Spleen (tissue), 13 donors: ENCODE measurements at places on chromosomes 12 and 14. TPM values are rescaled to one million over a fixed set of nuclear protein-coding genes. Genes with fewer than 3 reads are reported as not detected.

- DNase-seq, result no peak
These were observed 374.4 kb downstream of the ZFP36L1 start for GRCh38 chr14:68418174-68419118.

GRCh38 chr12:81257947-81258551 lies 180.2 kb downstream of the ACSS3 start:
- DNase-seq, result no peak

HOXC12 gene
- not detected for total RNA-seq

DNA sequence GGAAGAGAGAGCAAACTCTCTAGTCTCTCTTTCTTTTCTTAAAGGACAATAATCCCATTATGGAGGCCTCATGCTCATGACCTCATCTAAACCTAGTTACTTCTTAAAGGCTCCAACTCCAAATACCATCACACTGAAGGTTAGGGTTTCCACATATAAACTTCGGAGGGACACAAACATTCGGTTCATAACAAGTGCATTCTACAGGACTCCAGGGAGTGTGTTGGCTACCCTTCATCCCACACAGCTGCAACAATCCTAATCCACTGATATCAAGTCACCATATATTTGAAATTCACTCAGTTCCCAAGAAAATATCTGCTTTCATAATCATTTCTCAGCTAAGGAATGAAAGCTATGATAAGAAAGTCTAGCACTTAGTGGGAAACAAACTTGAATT lies 265.9 kb upstream of the PLEKHG7 start:
- no peak for DNase-seq

GRCh38 chr14:92292673-92293072 lies 30.3 kb upstream of the SLC24A4 start:
- DNase-seq, result no peak

- no peak for DNase-seq
These were observed 31.5 kb downstream of the RAD9B start for GRCh38 chr12:110533607-110534006.

DNA sequence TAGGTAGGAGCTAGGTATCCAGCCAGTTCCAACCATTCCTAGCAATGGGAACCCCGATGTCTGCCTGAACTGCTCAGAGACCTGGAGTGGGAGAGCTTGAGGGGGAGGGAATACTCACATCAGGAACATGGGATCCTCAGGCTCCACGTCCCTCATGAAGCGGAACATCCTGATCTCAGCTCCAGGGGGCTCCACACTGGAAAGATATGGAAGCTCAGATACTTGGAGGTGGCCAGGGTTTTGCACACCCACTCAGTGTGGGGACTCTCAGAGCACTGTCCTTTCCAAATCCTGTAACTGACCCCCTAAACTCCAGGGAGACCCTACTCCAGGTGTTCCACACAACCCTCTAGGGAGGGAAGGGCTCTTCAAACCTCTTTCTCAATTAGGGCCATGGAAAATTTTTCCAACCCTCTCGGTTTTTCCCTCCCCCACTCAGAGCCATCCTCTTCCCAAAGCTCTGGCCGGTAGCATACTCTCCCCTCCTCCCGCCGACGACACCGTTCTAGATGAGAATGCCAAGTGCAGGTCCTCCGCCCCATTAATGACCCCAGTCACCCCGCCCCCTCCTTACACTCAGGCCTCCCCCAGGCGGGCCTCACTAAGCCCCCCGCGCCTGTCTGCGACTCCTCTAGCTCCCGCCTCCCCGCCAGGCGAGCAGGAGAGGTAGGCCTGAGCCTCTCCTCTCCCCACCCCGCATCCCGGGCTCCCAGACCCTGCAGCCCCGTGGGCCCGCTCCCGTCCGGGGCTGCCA lies 597 bp downstream of the MLF2 start:
- no peak for DNase-seq

EPYC gene
- not detected for total RNA-seq

MYH7 gene
- total RNA-seq, result not detected

DNA sequence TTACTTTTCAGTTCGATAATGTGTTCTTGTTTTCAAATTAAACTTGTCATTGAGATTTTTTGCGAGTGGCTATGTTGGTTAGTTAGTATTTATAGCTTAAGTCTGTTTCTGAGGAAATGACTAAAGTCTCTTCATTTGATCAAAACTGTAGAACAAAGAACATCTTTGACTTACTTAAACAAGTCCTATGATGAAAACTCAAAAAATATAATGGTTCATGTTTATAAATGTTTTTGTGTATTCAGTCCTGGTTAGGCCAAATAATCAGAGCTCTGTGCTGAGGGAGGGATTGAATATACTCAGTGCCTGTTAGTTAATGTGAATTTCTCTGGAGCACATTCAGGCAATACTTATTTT lies 51.7 kb downstream of the PPFIBP1 start:
- no peak for DNase-seq

GPRC5D gene
- total RNA-seq, result 0.55 TPM

NDUFB1 gene
- total RNA-seq, result 82.9 TPM

- no peak for DNase-seq
These were observed 85.0 kb downstream of the SYT1 start for GRCh38 chr12:78949532-78949931.

- DNase-seq, result no peak
These were observed 263.9 kb upstream of the RTL1 start for GRCh38 chr14:101167428-101167827.

DNA sequence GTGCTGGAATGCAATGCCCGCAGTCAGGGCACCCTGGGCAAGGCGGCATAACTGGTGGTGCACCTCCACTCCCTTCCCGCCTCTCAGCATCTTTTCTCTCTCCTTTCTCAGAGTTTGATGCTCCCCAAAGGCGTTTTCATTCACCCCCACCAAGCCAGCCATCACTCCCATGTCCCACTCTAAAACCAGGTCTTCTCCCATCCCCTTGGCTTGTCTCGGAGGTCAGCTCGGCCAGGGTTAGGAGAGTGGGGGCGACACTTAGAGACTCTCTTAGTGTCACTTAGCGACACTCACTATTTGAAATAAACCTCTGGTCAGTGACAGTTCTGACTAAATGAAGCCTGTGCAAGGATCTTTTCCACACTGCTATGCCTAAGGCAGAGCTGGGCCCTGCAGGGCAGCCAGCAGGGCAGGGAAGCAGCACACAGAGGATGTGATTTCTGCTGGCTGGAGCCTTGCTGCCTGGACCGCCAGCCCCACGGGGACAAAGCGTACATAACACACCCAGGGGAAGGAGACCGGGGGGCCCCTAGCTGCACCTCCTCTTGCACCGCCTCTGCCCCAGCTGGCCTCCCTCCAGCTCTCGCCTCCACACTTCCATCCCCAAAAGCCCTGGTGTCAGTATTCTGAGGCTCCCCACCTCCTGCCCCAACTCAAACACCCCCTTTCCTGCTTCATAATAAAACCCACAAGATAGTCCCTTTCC lies 64.5 kb downstream of the VWF start:
- DNase-seq, result no peak

TMEM63C gene
- total RNA-seq, result 2.8 TPM

DNA sequence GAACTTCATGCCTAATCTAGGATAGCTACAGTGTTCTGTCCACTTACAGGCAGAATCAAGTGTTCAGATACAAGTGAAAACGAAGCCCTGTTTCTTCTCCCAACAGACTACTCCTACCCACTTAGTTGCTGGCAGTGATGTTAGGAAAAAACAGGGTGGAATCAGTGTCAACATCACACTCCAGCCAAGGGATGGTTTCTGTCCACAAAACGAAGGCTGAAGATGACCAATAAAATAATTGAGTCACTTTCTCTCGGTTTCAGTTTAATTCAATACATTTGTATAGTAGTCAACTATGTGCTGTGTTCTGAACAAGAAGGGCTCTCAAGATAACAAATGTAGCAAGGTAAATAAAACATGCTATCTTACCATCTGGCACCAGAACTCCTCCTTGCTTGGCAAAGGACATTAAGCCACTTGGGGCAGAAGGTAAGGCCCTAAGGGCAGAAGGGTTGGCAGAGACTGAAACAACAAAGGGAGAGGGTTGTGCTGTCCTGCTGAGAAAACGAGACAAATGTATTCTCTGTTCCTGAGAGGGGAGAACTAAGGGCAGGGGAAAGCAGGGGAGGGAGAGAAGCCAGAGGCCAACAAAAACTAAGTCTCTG lies 393.6 kb downstream of the DPF3 start:
- no peak for DNase-seq

DNA sequence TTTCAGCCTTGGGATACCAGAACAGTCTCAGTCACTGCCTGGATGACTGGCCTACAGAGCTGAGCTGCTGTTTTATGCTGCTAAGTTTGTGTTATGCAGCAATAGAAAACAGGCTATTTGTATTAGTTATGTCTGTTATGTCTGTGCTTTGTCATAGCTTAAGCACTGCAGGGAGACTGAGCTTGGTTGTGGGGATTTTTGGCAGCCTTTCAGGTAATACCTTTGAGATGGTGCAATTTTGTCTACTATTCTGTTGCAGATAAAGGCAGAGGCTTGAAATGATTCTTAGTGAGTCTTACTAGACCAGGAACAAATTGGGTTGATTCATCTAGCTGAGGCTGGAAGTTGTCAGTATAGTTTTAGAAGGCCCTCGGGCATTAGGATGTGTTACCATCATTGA lies 201.3 kb upstream of the RBM19 start:
- DNase-seq, result no peak

- no peak for DNase-seq
These were observed 13.4 kb downstream of the GPRC5D start for GRCh38 chr12:12938541-12938940.

FOXG1 gene
- not detected for total RNA-seq

RTL1 gene
- not detected for total RNA-seq
